ENCODE measurements at places on chromosomes 1 and 21.

GRCh38 chr1:121444096-121444495 is 259.3 kb downstream of the SRGAP2C start:
- DNase-seq = no peak

DNA sequence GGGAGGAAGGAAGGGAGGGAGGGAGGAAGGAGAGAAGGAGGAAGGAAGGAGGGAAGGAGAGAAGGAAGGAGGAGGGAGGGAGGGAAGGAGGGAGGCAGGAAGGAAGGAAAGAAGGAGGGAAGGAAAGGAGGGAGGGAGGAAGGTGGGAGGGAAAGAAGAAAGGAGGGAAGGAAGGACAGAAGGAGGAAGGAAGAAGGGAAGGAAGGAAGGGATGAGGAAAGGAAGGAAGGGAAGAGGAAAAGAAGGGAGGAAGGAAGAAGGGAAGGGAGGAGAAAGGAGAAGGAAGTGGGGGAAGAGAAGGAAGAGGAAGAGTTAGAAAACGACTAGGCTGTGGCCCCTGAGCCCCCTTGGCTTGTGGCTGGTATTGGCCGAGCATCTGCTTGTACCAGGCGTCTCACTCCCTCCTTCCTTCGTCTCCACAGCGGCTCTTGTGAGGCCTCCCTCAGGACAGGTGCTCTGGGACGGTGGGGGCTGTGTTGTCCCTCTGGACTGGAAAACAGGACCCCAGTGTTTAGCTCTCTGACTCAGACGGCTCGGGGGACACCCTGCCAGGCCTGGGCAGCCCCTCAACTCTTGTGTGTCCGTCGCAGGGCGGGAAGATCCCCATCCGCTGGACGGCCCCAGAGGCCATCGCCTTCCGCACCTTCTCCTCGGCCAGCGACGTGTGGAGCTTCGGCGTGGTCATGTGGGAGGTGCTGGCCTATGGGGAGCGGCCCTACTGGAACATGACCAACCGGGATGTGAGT is 36.2 kb upstream of the C1QA start:
- no peak for DNase-seq

DNA sequence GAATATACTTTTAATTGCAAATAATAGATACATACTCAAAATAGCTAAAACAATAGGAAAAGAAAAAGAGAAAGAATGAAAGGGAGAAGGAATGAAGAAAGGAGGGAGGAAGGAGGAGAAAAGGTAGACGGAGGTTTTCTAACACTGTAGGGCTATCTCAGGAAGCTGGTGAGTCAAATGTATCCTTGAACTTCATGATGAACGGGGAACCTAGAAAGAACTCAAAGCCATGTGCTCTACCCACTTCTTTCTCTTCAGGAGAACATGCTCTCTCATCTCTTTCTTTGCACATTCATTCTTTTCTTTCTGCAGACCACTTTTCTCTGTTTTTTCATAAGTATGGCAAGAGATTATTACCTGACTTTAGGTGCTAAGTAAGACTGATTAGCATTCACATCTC is 37.3 kb upstream of the ZNF644 start:
- no peak for DNase-seq

DNA sequence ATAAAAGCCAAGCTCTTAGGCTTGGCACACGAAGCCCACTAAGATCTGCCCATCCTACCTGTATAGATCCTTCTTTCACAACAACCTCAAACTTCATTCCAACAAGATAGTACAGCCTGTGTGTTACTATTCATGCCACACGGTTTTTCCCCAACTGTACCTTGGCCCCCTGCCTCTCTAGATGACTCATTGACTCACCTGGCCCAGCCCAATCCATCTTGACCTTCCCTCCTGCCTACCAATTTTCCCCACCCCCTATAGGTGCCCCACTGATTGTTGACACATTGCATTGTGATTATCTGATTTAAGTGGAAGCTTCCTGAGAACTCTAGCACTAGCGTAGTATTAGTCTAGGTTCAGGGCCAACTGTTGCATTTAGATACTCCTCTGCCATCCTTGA is 2.0 kb upstream of the CD101 start:
- DNase-seq = no peak

GRCh38 chr1:88421997-88422396 is 262.1 kb upstream of the PKN2 start:
- DNase-seq = no peak

GRCh38 chr1:63704443-63704842 is 69.4 kb upstream of the ROR1 start:
- DNase-seq = no peak

DNA sequence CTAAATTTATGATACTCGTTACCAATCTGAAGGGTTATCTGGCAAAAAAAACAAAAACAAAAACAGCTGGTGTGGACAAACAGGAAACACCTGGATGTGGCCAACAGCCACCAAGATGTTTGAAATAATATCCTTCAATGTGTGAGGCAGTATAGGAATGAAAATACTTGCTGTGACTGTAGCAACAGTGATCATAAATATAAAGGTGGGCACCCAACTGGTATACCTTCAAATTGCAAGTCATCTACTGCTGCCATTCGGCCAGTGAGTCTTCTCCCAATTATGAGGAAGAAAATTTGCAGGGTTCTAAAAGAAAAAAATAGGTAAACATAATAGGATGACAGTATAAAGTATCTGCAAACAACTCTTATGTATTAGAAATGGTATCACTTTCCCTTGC is 916 bp downstream of the YIPF1 start:
- DNase-seq = no peak

- peak; percentile 64 for DNase-seq
Observed at GRCh38 chr1:207825719-207826556, 74.1 kb downstream of the CD46 start.

DNA sequence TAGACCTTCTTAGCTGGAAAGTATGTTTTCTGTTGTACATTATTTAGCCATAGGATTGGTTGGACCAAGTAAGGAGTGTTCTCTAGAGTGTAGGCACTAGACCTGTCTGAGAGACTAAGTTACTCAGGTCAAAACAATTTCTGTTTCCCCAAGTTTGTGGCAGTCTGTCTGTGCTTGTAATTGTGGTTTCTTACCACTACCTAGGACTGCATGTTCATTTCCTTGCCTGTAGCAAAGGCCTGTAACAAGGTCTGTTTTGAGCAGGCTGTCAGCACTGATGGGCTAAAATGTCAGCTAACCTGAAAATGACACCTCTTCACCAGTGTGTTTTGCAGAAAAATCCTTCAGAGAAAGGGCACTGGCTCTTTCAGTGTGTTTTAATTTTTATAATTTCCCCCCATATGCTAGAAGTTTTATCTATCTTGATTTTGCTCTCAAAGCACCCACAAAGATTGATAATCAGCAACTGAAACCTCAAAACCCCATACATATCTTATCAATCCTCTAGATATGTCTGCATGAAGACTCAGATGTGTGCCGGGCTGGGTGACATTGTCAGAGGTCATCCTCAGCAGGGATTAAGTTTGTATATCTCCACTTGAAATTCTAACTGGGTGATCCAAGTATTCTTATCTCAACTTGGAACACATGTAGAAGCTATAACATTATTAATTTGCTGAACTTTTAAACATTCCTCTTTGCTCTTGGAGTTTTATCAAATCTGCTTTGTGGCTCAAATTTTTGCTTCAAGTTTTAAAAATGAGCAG is 50.7 kb upstream of the ST6GALNAC3 start:
- DNase-seq = no peak

DNA sequence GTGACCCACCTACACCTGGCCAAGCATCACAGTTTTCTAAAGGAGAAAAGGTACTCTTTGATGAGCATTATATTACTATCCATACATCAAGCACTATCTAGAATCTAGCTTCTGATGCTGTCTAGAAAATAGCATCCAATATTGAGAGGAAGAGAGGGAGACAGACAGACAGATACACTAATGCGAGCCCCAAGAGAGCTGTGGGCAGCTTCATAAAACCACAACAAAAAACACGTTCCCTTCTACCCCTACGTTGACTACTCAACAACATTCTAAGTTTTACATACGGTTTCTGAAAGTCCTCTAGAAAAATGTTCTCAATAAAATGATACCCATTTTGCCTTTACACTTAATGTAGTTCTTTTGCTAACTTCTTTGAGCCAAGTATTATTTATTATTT is 221.8 kb downstream of the SLC45A1 start:
- DNase-seq = no peak
